ENCODE measurements at places on chromosomes 7 and 10.

GRCh38 chr10:64086083-64086767 is 565.0 kb downstream of the REEP3 start:
- no peak for DNase-seq

GRCh38 chr7:137241655-137242360 is 101.7 kb downstream of the PTN start:
- no peak for DNase-seq

DNA sequence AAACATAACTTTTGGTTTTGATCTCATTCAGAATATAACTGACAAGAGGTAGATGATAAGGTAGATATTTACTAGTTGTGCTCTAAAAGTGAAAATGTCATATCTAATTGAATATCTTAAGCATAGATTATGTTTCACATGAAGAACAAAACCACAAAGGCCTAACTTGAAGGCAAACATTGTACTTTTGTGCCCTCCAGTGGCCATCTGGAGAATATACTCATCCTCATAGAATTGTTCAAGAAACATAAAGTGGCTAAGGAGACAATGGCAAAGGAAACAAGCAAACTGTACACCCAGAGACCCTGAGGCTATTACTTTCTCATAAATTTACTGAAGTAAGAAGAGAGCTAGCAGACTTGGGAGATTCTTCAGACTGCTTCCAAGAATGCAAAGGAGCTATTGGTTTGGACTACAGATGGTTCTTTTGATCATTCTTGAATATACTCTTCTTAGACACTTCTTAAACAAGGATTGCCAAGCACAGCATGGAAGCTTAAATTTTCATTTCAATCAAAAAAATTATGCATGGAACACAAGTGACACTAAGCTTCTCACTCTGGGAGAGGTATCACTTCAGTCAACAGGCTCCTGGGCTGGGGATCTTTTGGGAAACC is 98.2 kb upstream of the DKK1 start:
- no peak for DNase-seq

GRCh38 chr10:75959209-75959608 is 527.8 kb downstream of the LRMDA start:
- DNase-seq, result no peak

- DNase-seq, result no peak
Measured at GRCh38 chr7:45888993-45889366, 692 bp downstream of the IGFBP1 start.

DNA sequence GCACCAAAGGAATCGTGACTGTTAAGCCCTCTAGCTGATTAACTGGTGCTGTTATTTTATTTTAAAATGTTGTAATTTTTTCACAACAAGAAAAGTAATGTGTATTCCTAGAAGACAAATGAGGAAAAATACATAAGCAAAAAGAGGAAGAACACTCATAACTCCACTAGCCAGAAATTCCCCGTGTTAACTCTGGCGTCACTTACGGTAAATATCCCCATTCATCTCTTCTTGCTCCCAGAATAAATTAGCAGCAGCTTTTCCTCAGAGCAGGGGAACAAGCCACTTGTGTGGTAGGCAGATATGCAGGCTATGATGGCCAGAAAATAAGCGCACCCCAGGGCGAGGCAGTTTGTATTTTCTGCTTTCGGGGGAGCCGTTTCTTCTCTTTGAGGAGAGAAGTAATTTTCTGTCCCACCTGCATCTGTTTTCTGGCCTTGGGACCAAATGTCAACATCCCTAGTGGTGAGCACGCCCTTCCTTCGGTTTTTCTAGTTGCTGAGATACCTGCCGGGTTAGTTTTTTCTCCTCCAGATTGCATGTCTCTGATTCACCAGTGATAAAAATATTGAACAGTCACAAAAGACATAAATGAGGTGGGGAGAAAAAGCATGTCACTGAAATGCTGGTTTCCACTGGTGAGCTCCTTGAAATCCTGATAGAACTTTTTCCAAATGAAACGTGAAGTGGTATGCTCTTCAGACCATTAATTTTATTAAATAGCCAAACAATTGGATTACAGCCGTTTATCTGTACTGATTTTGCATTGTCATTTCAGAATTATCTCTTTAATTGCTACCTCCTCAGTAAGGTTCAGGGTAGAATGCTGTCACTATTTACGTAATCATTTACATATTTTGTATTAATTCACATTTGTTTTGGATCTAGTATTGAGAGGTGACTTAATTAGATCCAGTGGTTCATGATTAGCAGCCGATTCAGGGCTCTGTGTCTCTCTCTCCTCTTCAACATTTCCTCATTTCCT is 268.1 kb downstream of the CAMK1D start:
- DNase-seq, result no peak

DNA sequence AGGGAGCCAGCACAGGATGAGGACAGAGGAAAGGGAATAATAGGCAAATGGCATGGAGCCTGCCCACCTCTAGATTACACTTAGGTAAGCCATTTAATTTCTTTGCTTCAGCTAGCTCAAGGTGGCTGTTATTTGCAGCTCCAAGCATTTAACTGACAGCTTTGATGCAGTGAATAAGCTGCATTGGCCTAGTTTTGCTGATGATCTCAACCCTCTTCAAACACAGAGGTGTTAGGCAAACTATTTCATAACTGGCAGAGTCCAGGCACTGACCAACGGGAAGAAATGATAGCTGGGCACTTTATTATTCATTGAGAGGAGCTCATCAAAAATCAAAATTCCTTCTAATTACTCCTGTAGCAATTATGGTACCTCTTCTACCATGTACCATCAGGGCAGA is 317.4 kb downstream of the BMPER start:
- no peak for DNase-seq

GRCh38 chr7:128055637-128056036 is 24.4 kb upstream of the LRRC4 start:
- DNase-seq, result no peak

GRCh38 chr7:32221056-32221455 is 150.8 kb upstream of the PDE1C start:
- no peak for DNase-seq

DNA sequence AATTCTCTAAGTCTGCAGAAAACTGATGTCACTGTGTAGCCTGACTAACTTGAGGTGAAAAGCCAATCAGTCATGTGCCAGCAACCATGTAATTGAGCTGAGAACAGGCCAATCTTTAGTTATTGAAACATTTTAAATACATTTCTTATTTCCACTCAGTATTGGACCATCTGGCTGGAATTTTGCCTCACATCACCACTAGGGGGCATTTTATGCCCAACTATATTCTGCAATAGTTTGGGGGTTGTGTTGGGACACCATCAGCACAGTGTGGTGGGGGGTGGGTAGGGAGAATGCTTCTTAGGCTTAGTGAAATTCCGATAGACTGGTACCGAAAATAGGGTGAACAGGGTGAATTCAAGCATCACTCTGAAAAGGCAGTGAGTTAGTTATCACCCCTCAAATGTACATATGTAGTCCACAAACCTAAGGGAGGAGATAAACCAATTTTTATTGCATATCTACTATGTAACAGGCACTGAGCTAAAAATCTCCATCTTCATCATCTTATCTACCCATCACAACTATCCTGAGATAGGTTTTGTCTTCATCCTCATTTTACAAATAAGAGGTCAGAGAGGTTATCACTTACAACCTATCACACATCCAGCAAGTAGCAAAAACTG is 17.8 kb downstream of the NPSR1 start:
- DNase-seq, result peak; percentile 17

GRCh38 chr10:117792214-117792613 is 249.7 kb downstream of the EMX2 start:
- no peak for DNase-seq

- peak; percentile 17 for DNase-seq
Measured at GRCh38 chr10:103917302-103918052, 507 bp downstream of the STN1 start.

DNA sequence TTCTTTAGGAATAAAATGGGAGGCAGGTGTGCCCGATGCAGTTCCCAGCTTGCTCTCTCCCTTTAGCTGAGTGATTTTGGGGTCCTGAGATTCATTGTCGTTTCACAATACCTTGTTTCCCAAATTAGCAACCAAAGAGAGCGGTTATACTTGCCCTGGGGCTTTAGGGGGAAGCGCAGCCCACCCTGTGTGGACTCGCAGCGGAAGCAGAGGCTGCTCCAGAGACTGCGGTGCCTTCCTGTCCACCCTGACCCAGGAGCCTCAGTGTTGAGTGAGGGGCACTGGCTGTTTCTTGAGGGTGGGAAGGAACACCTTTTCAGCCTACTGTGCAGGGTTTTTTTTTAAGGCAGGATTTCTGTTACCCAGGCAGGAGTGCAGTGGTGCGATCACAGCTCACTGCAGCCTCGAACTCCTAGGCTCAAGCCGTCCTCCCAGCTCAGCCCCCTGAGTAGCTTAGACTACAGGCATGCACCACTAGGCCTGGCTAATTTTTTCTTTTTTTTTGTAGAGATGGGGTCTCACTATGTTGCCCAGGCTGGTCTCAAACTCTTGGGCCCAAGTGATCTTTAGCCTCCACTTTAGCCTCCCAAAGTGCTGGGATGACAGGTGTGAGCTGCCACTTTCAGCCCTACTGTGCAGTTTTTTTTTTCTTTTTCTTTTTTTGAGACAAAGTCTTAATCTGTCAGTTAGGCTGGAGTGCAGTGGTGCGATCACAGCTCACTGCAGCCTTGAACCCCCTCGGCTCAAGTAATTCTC is 67.0 kb downstream of the DNAJB6 start:
- DNase-seq, result no peak

DNA sequence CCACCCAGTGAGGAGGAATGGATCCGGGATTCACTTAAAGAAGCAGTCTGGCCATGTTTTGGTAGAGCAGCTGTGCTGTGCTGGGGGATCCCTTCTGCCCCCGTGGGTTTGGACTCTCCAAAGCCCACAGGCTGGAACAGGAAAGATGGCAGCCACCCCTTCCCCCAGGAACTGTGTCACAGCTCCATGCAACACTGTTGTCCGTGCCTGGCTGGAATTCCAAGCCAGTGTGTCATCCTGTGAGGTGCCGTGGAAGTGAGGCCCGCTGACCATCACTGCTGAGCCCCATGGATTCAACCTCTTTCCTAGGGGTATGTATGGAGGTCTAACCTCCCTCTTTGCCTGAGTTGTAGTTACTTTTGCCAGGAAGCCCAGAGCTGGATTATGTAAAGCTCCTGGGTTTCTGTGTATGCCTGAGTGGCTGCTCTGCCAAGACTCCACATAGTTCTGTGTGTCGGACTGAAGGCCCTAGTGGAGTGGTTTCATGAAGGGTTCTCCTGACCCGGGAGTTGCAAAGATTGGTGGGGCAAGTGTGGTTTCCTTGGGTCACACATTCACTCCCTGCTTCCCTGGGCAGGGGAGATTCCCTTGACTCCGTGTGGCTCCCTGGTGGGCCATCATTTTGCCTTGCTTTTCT is 35.1 kb upstream of the PCGF5 start:
- DNase-seq, result no peak

DNA sequence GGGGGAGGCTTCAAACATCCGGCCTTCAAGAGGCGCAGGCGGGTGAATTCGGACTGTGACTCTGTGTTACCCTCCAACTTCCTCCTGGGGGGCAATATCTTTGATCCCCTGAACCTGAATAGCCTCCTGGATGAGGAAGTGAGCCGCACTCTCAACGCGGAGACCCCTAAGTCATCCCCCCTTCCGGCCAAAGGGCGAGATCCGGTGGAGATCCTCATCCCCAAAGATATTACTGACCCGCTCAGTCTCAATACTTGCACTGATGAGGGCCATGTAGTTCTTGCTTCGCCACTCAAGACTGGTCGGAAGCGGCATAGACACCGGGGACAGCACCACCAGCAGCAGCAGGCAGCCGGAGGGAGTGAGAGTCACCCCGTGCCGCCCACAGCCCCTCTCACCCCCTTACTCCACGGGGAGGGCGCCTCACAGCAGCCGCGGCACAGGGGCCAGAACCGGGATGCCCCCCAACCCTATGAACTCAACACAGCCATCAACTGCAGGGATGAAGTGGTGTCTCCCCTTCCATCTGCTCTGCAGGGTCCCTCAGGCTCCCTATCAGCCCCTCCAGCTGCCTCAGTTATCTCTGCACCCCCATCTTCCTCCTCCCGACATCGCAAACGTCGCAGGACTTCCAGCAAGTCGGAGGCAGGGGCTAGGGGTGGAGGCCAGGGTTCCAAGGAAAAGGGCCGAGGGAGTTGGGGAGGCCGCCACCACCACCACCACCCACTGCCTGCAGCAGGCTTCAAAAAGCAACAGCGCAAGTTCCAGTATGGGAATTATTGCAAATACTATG is 1.1 kb downstream of the MEPCE start:
- DNase-seq, result no peak

GRCh38 chr10:46326066-46326465 is 39.3 kb downstream of the ANTXRL start:
- no peak for DNase-seq

GRCh38 chr7:41820111-41820671 is 117.3 kb upstream of the INHBA start:
- no peak for DNase-seq

DNA sequence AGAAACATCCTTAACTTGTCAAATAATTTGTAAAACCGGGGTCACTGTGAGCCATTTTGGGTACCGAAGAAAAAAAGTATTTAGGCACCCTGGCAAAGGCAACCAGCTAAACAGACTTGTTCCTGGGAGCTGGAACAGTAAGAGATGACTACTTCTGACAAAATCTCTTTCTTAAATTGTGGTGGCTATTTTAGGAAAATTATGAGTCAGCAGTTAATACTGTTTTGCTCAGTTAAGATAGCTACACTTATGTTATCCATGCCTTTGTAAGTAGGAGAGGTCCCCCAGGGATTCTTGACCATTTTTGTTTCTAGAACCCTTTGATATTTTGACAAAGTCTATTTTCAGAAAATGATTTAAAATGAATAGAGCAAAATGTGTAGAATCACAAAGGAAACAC is 68.7 kb downstream of the TAX1BP1 start:
- no peak for DNase-seq

- no peak for DNase-seq
Measured at GRCh38 chr10:93081318-93081717, 7.6 kb downstream of the CYP26A1 start.

DNA sequence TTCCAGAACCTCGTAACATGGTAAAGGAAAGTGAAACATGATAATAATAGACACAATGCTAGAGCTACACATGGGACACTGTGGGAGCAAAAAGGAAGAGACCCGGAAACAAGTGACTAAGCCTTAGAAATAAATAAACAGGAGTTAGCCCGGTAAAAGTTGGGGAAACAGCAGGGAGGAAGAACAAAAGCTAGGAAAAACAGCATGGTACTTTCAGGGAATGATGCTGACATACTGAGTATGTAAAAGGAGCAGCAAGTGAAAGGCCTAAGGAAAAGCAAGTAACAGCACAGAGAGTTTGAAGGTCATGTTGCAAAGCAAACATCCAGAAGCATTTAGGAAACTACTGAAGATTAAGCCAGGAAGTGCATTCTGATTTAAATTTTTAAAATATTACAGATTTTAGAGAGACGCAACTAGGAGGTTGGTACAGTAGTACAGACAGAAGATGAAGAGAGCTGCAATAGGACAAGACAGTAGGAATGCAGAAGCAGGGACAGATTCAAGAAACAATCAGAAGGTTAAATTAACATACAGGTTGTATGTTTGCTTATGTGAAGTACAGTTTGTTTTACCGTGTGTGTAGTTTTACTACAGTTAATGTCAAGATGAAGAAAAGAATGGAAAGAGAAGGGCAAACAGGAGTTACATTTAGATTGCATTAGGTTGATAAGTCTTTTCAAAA is 63.7 kb downstream of the ARHGAP12 start:
- no peak for DNase-seq
